ENCODE measurements at places on chromosomes 4 and X.

DNA sequence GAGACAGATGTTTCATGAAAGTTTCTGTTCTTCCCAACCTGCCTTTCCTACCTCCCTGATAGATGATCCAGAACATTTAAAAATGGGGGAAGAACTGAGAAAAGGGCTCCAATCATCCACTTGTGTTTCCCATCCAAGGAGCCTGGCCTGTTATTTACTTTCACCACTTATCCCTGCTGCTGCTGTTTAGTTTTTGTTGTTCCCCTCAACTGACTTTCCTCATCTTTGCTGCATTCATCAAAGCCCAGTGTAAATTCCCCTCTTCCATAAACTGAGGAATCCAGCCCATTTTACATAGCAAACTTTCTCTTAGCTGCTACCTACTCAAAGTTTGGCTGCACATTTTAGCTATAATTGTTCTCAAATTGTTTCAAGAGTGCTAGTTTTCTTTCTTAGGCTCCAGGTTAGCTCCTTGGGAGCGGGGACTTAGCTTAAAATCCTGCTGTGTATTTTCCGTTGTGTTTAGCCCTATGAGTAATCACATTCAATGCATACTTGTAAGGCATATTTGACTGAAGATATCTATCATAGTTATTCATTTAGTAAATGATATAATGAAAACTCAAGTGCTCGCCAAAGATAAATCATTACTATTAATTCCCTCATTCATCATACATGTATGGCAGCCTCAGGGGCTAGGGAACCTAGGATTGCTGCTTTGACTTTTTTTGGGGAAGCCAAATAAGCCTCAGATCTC is 1.4 kb upstream of the PTPN13 start:
- no peak for DNase-seq

- no peak for DNase-seq
Observed at GRCh38 chr4:14452764-14453163, 549.5 kb upstream of the CPEB2 start.

DNA sequence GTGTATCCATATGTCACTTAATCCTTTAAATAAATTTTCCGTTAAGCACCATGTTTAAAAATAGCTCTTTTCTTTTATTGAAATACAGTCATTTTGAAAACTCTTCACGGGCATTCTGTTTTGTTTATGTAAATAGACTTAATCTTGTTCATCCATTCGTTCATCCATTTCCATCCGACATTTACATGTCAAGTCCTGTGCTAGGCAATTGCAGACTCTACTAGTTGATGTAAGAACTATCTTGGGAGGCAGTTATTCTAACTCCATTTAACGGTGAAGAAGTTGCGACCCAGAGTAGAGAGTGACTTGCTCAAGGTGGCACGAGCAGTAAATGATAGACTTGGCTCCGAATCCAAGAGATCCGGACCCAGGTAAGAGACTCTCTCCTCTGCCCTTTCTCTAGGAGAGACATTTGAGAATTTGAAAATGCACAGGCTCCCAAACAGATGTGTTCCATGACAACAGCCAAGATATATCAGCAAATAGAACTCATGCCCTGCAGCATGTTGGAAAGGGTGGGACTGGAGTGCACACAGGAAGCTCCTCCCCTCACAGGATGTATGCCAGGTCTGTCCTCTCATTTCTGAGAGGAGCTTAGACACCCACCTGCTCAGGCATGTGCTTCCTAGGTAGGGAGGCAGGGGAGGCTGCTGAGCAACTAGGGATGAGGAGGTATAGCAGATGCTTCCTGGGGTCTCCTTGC is 64.5 kb downstream of the DRD5 start:
- DNase-seq, result no peak

- DNase-seq, result no peak
Observed at GRCh38 chr4:183430317-183430993, 14.0 kb upstream of the CDKN2AIP start.

- DNase-seq, result no peak
Observed at GRCh38 chr4:39308611-39309010, 57.6 kb downstream of the RFC1 start.

DNA sequence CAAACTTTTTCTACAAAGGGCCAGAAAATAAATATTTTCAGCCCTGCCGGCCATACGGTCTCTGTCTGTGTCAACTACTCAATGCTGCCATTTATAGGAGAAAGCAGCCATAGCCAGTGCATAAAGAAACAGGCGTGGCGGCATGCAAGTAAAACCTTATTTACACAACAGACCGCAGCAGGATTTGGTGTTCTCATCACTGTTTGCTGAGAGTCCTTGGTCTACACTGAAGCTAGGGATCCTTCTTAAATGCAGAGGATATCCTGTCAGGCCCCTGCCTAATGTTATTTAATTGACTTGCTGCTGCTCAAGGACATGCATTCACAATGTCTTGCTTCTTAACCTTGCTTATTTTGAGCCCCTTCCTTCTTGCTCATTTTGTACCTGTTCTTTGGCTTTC is 54.7 kb downstream of the CPE start:
- no peak for DNase-seq

DNA sequence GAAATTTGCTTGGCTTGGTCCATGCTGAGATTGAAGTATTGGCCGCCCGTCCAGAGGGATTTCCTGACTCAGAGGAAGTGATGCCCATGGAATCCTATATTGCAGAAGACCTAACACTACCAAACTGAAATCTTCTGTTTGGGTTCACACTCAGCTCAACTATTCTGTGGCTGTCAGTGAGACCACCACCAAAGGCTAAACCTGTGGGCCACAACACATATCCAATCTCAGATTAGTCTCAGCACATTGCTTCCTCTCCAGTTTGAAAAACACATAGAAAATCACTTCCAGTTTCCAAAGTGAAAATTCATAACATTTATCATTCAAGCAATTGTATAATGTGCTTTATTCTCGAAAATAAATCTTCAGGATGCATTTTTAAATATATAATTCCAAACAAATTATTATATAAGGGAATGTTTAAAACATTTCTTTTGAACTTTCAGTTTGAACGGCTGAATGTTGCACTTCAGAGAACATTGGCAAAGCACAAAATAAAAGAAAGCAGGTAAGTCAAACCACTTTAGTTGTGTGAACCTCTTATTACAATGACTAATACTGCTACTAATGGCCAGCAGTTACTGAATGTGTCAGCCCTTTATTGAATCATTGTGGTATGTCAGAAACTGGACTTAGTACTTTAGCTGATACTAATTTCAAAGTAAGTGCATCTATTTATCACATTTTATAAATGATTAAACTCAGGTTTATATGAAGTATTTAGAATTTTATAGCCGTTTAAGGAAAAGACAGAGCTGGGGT is 37.0 kb downstream of the GUCY1A1 start:
- DNase-seq, result no peak

DNA sequence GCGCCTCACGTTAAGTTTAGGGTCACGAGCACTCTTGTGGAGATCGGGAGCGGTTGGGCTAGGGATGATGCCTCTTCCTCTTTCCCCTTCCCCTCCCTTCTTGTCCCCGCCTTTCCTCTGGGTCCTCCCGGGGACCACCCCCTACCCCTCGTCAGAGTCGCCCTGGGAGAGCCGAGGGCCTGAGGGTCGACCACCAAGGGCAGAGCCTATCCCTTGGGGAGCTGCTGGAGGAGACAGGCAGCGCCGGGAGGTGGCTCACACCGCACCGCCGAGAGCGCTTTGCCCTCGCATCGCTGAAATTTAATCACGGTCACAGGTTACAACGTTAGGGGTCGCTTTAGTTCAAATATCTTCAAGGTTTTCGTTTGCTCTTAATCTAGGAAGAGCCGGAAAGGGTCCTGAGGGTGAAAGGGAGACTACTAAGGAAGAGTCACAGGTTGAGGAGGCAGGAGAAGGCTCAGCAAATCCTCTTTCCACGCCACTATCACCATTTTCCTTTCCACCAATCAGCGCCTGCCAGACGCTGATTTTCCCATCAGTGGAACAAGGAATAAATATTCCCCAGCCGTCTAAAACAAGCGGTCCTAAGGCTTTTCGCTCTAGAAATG is 528 bp upstream of the SNCA start:
- DNase-seq, result no peak

- DNase-seq, result no peak
Observed at GRCh38 chrX:106612393-106612763, 600 bp downstream of the RADX start.

DNA sequence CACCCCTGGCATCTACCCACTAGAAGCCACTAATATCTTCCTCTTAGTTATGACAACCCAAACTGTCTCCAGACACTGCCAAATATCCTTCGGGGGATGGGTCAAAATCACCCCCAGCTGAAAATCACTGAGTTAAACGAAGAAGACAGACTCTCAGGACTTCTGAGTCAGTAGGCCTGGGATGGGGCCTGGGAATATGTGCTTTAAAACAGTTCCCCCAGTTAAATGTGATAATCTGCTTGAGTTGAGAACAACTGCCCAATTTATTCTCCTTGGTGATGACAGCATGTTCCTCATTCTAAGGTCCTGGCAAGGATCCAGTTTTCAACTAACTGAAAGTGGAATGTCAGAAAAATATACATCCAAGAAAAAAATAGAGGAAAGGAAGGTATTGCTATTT is 52.4 kb downstream of the CBLL2 start:
- no peak for DNase-seq

GRCh38 chr4:82706349-82707000 is 92.1 kb downstream of the SCD5 start:
- no peak for DNase-seq

DNA sequence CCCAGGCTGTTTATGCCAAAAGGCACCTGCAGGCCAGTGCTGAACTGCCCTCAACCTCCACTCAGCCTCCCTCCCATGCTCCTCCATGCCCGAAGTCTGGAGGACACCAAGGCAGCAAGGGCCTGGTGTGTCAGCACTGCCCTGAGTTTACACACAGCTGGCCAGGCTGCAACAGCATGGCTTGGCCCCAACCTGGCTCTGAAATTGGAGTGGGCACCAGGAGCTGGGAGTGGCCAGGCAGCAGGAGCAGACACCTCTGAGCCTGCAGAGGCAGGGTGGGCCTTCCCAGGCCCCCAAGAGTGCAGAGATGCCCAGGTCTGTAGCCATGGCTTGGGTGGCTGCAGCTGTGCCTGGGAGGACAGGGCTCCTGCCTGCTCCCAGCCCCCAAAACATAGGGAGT is 571.2 kb upstream of the ACTRT1 start:
- no peak for DNase-seq

Data from CMK (cell line).